ENCODE measurements at places on chromosomes 12 and 14.

- DNase-seq, result no peak
These were observed 22.3 kb upstream of the MED13L start for GRCh38 chr12:116299665-116300328.

GRCh38 chr12:116876151-116876869 lies 4.9 kb downstream of the HRK start:
- DNase-seq, result no peak

DNA sequence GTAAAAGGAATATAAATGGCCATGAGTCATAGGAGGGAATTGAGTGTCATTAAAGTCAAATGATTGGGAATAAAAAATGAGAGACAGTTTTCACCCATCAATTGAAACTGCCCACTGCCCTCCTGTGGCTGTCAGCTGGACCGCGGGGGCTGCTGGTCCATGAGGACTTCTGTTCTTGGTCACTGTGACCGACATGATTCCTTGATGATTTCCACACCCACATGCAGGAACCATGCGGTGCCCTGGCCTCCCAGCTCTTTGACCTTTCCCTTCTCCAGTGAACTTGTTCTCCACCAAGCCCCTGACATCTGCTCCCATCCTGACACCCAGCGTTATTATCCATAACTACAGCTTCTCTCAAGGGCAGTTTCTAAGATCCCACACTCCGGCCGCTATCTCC lies 48.4 kb downstream of the C12orf75 start:
- DNase-seq, result no peak

DNA sequence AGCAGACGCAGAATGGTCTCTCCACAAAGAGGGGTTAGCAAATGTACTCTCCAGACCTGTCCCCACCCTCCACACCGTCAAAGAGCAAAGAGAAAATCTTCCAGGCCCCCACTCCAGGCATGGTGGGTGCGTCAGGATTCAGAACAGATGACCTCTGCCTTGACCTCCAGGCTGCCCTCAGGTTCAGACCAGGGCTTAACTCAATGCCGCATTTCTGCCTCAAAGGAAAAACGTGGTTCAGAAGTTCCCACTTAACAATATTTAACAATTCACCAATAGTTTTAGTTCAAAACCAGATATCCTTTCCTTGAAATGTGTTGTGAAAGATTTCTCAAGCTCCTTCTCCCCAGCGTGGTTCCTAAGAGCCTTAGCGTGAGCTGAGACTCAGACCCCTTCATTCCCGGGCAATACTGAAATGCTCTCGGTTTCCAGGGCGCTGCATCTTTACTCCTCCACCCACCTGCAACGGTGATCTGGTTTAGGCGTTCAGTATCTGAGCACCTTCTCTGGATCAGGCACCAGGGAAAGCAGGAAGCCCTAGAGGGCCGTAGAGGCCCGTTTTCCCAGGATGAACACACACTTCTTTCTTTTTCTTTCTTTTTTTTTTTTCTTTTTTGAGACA lies 22.9 kb downstream of the HSP90AA1 start:
- no peak for DNase-seq

DNA sequence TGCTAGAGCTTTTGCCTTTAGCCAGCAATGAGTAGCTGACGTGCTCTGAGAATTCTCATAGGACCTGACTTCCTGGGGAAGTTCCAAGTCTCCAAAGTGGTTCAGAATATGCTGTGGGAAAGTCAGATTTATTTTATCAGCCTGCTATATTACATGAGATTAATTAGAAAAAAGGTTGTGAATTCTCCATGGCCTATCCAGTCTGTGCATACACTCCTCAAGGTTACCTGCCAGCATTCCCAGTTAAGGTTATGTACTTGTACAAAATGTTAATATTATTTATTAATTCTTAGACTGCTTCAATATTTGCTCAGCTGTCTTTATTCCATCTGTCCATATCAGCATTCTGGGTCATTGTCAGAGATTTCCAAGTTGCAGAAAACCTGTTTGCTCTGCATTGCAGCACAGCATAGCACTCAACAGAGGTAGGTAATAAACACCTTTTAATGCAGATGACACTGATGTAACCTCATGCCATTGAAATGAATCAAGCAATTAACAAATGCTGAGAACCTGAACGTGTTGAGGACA lies 2.7 kb upstream of the SEL1L start:
- DNase-seq, result no peak

- DNase-seq, result no peak
These were observed 524 bp downstream of the KMT5A start for GRCh38 chr12:123384318-123384993.

- no peak for DNase-seq
These were observed 45.8 kb upstream of the TMEM132D start for GRCh38 chr12:129949651-129950050.

GRCh38 chr12:116556356-116556952 lies 2.7 kb upstream of the MAP1LC3B2 start:
- no peak for DNase-seq

- no peak for DNase-seq
These were observed 32.3 kb downstream of the NINJ2 start for GRCh38 chr12:630656-631632.

GRCh38 chr14:65421201-65421981 lies 8.9 kb downstream of the FUT8 start:
- DNase-seq, result no peak

GRCh38 chr12:118373616-118374015 lies 909 bp upstream of the TAOK3 start:
- DNase-seq, result no peak

GRCh38 chr12:106267535-106267934 lies 19.7 kb upstream of the CKAP4 start:
- no peak for DNase-seq

GRCh38 chr14:100067481-100067880 lies 2.3 kb downstream of the EVL start:
- DNase-seq, result no peak

DNA sequence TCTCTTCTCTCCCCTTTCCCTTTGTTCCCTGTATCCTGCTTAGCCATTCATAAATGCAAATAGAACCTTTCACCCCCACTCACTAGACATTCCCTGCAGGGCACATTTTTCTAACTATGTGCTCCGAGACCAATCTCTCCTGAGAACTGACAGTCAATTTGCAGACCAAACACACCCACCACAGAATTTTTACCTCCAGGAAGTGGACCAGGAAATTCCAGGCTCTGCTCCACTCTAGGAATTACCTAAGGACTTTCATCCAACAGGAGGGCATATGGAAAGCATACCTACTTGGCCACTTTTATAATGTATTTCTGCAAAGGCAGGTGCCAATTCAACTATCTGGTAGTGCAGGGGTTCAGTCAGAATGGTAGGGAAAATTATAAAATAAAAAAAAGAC lies 8.9 kb upstream of the TAS2R46 start:
- DNase-seq, result no peak

DNA sequence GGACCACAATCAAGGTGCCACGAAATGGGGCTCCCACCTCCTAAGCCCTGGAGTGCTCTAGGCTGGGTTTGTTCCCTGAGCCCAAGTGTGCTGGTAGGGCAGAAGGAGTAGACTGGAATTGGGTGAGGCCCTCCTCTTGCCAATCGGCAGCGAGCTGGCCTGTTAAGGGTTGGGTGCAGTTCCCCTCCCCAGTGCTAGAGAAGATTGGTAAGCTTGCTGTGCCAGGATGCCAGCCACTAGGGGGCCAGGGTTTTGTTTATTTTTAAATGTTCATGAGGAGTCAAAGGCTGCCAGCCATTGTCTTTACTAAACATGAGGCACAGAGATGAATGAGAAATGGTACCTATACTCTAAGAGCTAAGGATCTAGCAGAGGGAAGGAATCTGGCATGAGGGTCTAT lies 79.7 kb downstream of the SPTB start:
- DNase-seq, result no peak

- no peak for DNase-seq
These were observed 43.9 kb downstream of the GIT2 start for GRCh38 chr12:109952160-109952858.

DNA sequence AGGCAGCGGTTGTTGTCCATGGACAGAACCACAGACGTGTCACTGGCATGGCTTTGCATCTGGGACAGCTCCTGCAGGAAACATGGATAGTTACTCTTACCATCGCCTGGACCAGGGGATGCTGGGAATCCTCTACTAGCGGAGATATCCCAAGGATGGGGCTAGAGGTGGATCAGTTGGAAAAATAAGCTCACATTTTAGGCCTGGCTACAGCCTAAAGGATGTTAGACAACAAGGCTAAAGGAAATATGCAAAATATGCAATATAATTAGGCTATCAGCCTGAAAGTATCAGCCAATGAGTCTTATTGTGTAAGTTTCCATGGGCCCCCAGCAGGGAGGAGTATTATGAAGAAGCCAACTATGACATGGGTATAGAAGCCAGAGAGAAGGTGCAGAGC lies 5.0 kb downstream of the KRT76 start:
- no peak for DNase-seq

GRCh38 chr14:35866595-35867279 lies 40.6 kb downstream of the BRMS1L start:
- DNase-seq, result no peak

GRCh38 chr14:75279153-75279762 lies 630 bp downstream of the FOS start:
- no peak for DNase-seq

GRCh38 chr12:38138225-38139221 lies 178.1 kb upstream of the ALG10B start:
- peak; percentile 32 for DNase-seq

DNA sequence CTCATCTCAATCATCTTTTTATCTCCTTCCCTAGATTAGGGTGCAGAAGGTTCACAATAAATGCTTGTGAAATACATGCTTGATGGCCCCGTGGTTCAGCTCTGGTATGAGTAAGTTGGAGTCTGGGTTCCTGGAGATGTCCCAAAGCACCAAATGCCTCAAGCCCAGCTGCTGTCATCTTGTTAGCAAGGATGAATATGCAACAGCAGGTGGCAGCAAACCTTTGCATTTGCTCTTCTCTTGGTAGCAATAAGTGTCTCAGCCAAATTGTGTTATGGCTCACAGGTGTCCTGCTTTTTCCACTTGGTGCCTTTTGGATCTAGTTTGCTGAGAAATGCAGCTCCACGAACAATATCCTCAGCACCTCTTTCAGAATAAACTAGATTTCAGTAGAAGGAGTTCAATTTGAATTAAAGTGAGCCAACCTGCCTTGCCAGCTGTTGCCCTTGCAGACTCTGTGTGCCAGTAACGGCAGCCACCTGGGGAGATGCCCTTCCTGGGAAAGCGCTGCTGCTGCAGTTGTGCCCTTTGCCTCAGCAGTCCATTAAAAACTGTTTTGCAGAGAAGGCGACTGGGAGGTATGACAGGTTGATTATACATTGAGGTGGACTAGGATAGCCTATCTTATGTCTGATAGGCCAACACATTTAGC lies 417.3 kb downstream of the SNAPC1 start:
- no peak for DNase-seq

DNA sequence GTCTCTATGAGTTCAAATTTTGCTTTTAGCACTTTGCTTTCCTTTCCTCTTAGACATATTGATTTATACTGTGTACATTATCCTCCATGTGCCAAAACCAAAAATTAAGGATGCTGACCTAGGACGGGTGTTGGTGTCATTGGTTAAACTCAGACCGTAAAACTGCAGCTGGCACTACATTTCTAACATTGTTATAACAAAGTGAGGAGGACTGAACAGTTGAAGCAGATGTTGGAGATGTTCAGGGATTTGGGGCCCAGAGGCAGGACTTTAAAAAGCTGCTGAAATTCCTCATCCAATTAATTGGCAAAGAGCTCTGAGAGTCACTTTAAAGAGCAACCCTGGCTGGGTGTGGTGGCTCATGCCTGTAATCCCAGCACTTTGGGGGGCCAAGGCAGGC lies 72.4 kb downstream of the TMTC1 start:
- no peak for DNase-seq

DNA sequence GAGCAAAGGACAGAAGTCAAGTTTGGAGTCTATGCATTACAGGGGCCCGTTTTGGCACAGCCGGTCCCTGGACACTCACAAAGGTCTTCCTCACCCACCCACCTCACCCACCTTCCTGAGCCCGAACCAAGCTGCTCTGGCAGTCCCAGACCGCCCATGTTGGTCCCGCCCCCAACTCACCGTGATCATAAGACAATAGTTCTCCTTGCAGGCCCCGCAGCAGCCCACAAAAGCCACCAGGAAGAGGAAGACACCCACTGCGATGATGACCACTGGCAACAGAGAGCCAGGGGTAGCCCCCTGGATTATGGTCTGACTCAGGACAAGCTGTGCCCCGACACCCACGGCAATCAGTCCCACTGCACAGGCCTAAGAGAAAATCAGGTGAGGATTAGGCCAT lies 1.8 kb downstream of the CD63 start:
- DNase-seq, result no peak

GRCh38 chr12:139585-139984 lies 73.0 kb downstream of the IQSEC3 start:
- no peak for DNase-seq

DNA sequence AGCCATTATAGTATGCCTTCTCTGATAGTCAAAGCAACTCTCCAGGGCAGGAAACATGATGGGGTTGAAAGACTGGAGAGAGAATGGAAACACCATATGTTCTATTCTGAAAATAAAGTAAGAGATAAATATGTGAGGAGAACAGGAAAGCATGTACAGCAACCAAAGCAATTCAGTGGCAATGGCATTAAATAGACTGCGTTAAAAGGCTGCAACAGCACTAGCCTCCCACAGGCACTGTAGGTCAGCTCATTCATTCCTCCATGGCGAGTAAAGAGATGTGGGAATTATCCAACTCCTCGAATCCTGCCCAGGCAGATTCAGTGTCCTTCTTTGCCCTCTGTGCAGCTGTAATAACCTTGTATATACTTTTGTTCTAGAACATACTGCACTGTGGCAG lies 43.8 kb downstream of the ANO6 start:
- DNase-seq, result no peak

DNA sequence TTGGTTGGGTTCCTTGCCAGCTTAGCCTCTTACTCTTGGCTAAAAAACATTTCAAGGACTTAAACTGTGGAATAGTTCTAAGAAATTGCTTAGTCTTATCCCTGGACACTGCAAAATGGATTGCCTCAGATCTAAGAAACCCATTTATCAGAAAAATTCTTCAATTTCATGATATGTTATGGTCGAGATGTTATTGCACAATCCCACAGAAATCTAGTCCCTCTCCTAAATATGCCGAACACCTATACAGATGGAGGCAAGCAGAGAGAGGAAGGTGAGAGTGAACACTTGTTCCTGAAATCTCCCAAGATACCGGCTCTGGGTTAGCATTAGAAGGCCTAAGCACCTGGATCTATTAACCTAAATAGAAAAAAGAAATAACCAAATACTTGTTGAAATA lies 267.2 kb downstream of the PAWR start:
- DNase-seq, result no peak

- DNase-seq, result no peak
These were observed 11.1 kb downstream of the EXOC3L4 start for GRCh38 chr14:103105580-103106150.

- DNase-seq, result no peak
These were observed 266.0 kb upstream of the BTG1 start for GRCh38 chr12:92411687-92412086.

- no peak for DNase-seq
These were observed 824 bp downstream of the OAS1 start for GRCh38 chr12:112907415-112908157.
